ENCODE measurements at places on chromosomes 13 and 19.

DNA sequence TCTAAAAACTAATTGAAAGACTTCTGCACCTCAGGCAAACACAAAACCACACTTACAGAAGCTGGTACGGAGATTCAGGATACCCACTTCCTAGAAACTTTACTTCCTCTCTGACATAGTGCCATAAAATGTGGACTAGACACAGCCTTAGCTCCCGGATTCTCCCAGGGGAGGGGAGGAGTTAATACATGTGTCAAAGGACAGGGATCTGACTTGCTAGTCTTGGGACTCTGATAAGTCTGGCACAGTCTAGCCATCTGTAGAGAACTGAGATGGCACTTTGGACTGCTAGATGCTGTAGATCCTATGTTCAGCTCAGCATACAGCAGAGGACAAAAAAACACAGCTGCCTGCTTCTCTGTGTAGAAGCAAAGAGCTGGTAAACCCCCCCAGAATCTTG lies 769.8 kb upstream of the MIR17HG start:
- DNase-seq: no peak

GRCh38 chr13:99961636-99962035 lies 9.9 kb downstream of the ZIC5 start:
- no peak for DNase-seq

DNA sequence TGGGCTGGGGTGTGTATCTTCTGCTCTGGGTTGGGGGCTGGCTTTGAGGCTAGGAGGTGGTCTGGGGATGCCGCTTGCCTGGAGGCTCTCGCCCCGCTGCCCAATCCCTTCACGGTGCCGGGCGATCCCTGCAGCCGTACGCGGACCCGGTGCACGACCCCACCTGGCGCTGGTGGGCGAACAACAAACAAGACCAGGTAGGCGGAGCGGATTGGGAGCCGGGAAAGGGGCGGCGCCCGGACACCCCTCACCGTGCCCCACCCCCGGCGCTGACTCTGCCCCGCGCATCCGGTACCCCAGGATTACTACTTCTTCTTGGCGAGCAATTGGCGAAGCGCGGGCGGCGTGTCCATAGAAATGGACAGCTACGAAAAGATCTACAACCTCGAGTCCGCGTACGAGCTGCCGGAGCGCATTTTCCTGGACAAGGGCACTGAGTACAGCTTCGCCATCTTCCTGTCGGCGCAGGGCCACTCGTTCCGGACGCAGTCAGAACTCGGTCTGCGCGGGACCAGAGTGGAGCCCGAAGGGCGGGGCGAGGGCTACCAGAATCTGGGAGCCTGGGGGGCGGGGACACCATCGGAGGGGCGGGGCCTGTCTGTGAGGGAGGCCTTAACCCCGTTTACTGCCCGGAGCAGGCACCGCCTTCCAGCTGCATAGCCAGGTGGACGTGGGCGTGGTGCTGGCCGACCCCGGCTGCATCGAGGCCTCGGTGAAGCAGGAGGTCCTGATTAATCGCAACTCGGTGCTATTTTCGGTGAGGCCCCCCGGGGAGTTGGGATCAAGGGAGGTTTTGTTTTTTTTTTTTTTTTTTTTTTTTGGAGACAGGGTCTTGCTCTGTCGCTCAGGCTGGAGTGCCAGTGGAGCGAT lies 12.1 kb upstream of the PSMD8 start:
- peak; percentile 44 for DNase-seq

GRCh38 chr13:88937384-88937783 lies 1266.2 kb downstream of the SLITRK5 start:
- no peak for DNase-seq

GRCh38 chr13:79187917-79188690 lies 218.0 kb downstream of the RBM26 start:
- no peak for DNase-seq

- DNase-seq: no peak
Observed at GRCh38 chr13:100798739-100799361, 124.3 kb upstream of the TMTC4 start.

- no peak for DNase-seq
Observed at GRCh38 chr19:23393121-23393520, 2.1 kb downstream of the ZNF91 start.

DNA sequence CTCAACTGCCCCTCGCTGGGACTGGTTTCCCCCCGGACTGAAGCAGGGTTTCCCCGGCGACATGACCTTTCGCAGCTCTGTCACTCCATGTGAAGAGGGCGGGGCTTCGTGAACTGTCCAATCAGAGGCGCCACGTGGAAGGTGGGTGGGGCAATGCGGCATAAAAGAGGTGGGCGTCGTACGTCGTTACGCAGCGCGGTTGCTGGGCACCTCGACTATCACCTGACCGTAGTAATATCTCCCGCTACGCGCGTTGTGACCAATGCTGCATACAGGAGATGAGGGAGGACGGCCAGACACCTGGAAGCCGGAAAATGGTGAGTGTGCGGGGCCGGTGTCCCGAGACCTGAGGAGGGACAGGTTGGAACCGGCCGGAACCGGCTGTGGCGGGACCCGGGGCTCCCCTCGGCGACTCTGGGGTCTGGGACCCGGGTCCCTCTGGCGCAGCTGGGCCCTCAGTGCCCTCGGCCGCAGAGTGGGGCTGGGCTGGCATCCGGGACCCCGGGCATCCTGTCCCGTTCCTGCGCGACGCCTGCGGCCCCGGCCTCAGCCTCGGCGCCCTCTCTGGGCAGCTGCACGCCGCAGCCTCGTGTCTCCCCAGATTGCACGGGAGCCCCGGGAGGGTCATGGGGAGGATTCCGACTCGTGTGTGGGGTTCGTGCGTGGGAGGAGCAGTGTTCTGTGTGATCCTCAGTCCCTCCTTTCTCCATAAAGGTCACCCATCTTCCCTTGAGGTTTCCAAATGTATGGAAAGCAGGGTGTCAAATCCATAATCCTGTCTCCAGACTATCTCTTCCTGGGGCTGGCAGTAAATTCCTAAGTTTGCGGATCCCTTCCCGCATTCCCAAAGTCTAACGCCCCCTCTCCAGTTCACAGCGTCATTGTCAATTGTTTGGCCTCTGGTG lies 32.2 kb downstream of the ZNF136 start:
- DNase-seq: peak; percentile 79

- peak; percentile 20 for DNase-seq
Observed at GRCh38 chr13:110874508-110874960, 40.3 kb downstream of the ANKRD10 start.

DNA sequence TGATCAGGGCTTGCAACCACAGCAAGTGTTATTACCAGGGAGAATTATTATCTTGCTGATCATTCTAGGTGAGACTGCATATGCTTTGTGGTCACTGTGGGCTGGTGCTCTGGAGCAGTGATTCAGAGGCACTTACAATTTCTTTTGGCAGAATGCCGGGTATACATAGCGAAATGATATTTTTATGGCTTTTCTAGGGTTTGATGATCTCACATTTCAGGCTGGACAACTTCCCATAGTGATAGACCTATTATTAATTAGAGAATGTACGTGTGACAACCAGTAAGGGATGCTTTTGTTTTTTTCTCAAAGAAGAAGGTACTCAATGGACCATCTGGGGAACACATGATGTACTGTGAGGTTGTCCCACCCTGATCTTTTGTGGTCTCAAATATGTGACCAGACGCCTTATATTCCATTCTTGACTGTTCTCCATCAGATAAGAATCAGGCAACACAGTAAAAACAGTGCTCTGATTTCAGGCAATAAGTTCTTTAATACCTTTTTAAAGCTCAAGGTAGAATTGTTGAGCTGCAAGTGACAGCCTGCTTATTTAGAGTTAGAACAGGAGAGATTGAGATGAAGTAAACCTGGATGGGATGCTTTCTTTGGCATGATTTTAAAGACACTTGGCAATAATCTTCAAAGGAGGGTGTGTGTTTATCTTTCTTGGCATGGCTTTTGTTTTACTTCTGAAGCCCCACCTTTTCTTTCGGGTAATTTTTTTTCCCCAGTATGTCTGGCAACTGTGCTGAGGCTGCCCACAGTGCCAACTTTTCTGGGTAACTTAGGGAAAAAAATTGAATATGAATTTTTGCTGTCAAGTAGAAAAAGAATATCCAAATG lies 27.4 kb upstream of the SCEL start:
- no peak for DNase-seq

DNA sequence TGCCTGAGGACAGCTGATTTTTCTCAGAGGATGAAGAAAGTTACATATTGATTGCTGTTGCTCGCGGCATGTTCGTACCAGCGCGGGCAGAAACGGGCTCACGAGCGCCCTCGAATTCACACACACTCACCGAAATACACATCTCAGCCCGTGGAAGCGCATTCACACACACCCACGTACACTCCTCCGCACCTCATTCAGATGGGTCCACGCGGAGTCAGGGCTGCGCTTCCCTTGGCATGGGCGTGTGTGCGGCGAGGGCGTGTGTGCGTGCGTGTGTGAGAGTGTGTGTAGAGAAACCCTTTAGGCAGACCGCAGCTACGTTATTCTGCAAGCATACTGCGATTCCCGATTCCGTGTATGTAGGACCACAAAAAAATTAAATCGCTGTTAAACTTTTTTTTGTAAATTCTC lies 2.1 kb upstream of the PCDH17 start:
- no peak for DNase-seq

GRCh38 chr13:99636728-99637353 lies 135.6 kb downstream of the TM9SF2 start:
- DNase-seq: no peak

DNA sequence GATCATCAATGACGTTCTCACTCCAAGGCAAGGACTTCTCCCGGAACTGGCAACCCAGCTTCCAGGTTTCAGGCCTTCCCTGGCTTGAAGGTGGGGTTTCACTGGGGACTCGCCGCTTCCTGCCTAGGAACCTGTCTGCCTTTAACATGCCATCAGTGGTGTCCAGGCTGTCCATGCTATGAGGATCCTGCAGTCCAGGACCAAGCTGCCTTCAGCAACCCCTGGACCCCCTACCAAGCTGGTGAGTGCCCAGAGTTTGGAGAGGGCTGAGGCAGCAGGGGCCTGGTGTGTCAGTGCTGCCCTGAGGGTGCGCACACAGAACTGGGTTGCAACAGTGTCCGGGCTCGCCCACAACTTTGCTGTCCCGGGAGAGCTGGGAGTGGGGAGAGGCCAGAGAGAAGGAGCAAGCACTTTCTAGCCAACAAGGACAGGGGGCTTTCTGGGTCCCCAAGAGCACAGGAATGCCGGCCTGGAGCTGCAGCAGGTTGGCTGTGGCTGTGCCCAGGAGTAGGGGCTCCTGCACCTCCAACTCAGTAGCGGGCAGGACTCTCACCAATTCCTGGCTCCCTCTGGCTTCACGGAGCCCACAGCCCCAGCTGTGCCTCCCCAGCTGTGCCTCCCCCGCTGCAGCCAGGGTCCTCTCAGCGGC lies 1563.2 kb upstream of the MIR17HG start:
- DNase-seq: no peak

DNA sequence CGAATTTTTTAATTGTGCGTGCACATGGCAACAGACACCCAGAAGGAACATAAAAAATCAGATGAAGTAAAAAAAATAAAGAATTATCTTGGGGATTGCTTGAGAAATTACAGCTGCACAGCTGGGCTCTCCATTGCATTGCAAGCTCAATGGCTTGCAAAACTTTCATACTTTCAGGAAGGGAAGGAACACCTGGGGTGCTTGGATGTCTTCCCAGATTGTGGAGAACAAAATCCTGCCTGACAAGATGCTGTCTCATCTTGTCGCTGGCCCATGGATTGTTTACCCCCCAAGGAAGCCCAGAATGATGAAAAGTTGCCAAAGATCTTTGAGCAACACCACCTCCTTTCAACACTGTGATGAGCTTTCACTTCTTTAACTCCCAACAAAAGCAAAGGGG lies 11.0 kb upstream of the CASP14 start:
- no peak for DNase-seq

DNA sequence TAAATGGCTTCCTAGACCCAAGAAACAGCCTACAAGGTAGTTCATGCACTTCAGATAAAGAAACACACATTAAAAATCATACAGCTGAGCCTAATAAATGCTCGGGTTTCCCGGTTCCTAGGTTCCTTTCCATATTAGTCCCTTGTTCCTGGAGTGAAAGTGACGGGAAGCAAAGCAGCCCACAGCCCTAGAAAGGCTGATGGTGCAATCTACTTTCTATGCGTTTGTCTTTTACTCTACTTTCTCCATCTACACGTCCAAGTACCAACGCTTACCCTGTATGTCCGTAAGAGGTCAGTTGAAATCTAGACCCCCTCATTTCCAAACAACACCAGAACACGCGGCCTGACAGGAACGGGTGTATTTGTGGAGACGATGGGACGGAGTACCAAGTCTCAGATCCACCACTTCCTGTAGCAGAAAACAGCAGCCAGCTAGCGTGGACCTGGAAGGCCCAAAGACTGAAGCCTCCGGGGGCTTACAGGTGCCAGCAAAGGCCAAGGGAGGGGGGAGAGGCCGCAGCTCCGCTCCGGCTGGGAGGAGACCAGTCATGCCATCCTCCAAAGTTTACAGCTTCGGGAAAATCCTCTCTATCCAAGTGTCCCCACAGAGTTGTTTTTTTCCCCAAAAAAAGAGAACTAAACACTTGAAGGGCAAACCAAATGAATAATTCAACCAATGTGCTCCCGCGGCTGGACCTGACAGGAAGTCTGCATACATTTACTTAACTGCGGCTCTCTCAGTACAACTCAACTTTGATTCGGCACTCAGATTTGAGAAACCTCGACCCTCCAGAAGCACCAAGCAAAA lies 34.1 kb downstream of the STK24 start:
- DNase-seq: no peak

- DNase-seq: peak; percentile 36
Observed at GRCh38 chr19:29277102-29277501, 64.2 kb upstream of the UQCRFS1 start.

DNA sequence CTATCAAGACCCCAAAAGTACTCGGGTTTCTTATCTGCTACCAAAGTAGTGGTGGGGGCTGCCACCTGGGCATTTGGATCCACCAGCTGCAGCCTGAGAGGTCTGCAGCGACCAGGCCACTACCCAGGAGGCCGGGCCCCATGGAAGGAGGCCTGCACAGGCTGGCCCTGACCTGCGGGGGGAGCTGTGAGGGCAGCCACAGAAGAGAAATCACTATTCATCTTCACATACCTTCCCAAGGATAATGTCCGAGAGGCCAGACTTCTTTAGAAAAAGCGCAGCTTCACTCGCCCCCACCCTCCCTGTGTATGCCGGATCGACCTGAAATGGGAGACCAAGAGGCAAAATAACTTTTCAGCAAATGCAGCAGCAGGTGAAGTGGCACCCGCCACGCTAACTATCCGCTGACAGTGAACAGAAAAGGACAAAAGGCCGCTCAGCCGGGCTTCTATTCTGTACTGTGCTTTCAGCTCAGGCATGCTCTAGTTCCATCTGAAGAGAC lies 30.1 kb downstream of the EPS15L1 start:
- no peak for DNase-seq

DNA sequence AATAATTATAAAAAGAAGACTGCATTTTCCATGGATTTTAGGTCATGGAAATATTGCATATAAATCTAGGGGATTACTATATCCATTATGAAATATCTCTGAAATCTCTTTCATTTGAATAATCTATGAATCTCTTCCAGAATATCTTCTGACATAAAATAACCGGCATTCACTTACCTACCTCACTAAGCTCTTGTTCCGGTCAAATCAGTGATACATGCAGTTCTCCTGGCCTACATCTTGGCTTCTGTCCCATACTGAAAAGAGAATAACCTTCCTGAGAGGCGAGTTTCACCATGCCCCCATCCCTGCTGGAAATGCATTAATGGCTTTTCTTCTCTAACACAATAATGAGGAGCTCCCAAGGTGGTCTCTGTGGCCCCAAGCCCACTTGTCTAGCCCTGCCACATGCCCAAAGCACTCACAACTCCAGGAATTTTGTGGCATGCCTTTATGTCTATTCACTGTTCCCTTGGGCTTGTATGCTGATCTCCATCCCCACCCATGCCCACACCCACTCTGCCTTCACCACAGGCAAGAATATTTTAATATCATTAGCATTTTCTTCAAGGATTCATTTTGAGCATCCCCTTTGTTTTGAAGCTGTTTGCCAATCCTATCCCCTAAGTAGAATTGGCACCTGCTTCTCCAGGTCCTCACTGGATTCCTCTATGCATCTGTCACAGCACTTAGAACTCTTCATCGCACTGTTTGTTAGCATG lies 401.6 kb downstream of the COG6 start:
- no peak for DNase-seq
